ENCODE measurements at places on chromosomes 7 and 10.

DNA sequence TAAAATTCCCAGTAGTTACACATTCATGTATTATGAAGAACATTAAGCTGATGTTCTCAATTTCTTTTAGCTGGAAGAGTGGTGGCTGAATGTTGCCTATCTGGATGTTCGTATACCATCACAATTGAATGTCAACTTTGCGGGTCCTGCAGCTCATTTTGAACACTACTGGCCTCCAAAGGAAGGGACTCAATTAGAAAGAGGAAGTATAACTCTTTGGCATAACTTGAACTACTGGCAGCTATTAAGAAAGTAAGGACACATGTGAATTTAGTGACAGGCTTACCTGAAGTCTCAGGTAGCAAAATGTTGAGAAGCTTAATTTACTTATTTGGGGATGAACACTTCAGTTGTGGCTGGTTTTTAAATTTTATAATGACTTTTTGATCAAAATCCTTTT lies 15.9 kb downstream of the CROT start:
- no peak for DNase-seq

DNA sequence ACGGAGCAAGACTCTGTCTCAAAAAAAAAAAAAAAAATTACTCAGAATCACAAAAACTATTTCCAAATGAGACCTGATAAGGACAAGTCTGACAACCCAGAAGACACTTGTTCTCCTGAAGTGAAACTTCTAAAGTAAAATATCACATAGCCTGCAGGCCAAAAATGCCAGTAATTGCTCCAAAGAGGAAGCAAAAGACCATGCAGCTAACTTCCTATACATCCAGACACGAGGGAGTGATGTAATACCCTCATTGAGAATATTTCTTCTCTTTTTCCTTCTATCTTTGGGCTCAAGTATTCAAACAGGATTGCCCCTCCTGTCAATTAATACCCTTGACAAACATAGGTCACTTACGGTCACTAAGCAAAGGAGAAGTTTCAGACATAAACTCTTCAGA lies 31.2 kb downstream of the ARMH3 start:
- DNase-seq = no peak

- peak; percentile 89 for DNase-seq
Measured at GRCh38 chr7:129949292-129950133, 3.2 kb downstream of the UBE2H start.

DNA sequence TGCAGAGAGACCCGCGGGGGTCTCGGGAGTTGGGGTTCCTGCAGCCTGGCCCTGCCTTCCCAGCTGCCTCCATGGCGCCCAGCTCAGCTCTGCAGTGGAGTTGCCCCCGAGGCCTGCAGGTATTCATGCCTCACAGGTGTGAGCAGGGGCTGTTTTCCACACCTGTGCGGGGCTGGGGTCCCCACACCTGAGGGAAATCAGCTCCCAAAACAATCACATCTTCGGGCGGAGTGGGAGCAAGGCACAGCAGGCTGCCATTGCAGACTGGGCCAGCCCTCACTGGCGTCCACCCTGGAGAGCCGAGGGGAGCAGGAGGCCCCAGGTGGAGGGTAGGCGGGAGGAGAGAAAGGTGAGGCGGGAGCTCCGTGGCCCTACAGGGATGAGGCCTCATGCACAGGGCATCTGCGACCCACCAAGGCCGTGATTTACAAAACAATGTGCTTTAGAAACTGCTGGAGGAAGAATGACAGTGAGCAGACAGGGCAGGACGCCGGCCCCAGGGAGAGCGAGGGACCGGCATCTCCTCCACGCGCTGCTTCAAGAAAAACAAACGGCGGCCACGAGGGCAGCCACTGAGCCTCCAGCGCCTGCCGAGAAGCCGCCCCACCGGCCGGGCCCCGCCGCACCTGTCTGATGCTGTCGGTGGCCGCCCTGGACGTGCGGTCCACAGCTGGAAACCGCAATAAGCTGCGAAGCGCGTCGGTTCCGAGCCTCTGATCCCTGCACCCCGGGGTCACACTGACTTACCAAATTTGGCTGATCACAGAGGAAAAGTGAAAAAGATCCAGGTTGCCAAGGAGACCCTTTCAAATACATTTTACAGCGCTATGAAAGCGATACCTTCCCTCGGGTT lies 53.0 kb upstream of the PDGFA start:
- DNase-seq = no peak

DNA sequence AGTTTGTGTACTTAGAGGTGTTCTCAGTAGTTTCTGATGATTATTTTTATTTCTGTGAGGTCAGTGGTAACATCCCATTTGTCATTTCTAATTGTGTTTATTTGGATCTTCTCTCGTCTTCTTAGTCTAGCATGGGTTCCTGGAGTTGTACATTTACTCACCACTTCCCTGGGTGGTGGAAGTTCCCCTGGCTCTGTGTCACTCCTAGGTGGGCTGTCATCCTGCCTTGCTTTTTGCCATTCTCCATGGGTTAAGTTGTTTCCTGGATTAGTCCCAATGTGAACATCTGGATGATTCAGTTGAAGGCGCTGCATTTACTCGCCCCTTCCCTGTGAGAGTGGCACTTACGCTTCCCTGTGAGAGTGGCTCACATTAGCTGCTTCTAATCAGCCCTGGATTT lies 48.2 kb downstream of the GSAP start:
- no peak for DNase-seq

- no peak for DNase-seq
Measured at GRCh38 chr7:27198138-27198841, 1.6 kb downstream of the HOXA13 start.

GRCh38 chr7:47839381-47839780 lies 108.9 kb downstream of the PKD1L1 start:
- DNase-seq = no peak

- DNase-seq = no peak
Measured at GRCh38 chr7:26034391-26034790, 117.6 kb upstream of the NFE2L3 start.

GRCh38 chr10:51806079-51806835 lies 106.9 kb upstream of the CSTF2T start:
- DNase-seq = no peak

- peak; percentile 31 for DNase-seq
Measured at GRCh38 chr10:92740762-92741161, 51.0 kb downstream of the HHEX start.

- peak; percentile 93 for DNase-seq
Measured at GRCh38 chr10:100997360-100998182, 2.0 kb upstream of the LZTS2 start.

All from foreskin fibroblast (primary cell).